ENCODE measurements at places on chromosomes 3 and 15.

GRCh38 chr3:64903006-64903405 lies 215.2 kb upstream of the ADAMTS9 start:
- DNase-seq = no peak

- DNase-seq = no peak
Observed at GRCh38 chr15:63474810-63475316, 29.5 kb upstream of the USP3 start.

DNA sequence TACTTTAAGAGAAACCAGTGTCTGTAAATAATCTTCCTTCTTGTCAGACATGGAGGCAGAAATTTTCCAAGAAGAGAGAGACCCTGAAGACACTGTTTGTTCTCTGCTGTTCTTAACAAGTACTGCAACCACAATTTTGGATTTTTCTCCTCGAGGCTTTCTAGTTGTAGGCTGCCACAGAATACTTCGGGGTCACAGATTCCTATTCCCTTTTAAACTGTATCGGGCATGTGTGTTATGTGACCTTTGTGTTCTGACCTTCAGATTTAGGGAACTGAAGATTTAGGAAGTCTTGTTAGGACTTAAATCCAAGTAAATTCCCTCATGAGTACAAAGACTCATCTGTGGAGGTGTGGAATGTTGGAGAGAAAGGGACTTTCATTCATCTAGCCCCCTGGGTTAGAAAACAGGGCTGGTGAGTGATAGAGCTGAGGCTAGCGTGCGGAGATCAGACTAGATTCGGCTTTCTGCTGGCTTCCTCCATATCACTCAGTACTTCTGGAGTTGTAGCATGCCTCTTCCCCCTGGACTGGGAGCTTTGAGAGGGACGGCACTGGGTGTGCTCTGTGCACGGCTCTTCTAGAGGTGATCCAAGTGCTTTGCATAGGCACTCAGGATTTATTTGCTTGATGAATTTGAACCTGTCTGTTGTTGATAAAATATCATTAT lies 237.0 kb downstream of the LPP start:
- no peak for DNase-seq

DNA sequence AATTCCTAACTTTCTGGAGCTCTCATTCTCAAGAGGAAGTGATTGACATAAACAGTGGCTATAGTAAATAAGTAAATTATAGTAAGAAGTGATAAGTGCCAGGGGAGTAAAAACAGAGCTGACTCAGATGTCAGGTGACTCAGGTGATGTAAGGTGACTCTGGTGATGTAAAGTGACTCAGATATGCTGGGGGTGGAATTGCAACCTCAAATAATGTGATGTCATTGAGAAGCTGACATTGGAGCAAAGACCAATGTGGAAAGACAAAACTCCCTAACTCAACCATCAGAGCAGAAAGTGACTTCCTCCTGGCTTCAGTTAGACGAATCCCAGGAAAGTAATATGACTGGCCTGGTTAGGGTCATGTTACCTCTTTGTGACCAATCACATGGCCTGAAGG lies 144.2 kb upstream of the SNTN start:
- DNase-seq = no peak

DNA sequence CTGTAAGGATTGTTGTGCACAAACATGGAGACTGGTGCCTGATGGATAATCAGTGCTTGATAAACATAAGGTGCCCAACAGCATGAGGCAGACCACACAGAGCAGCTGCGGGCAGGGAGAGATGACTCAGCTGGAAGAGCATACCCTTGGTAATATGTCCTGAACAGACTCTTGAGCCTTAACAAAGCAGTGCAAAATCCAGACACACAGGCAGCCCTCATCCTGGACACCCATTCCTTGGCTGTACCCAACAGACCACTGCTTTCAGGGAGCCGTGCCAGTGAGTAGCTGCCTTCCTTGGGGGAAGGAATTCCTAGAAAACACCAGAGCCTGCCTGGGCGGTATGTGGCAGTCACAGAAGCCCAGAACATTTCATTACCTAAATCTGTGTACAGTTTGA lies 156.2 kb downstream of the CLSTN2 start:
- no peak for DNase-seq

GRCh38 chr3:131907796-131908195 lies 127.0 kb downstream of the CPNE4 start:
- no peak for DNase-seq

- DNase-seq = no peak
Observed at GRCh38 chr3:12974819-12975218, 98.4 kb downstream of the IQSEC1 start.

DNA sequence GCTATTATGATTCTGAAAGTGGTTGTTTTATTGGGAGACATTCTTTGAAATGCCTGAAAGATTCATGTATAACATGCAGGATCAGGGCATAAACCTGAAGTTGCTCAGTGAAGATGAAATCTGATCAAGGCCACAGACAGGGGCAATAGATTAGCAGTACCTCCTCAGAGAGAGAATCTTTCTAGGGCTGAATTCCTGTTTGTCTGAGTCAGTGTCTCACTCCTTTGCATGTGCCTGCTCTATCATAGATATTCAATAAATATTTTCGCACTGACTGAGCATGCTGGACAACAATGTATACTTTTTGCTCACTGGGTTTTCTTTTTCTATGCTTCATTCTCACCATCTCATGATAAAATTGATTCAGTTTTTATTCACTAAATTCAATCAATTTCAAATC lies 49.8 kb upstream of the PFN2 start:
- DNase-seq = no peak

GRCh38 chr3:107643038-107643883 lies 120.5 kb downstream of the BBX start:
- DNase-seq = no peak

DNA sequence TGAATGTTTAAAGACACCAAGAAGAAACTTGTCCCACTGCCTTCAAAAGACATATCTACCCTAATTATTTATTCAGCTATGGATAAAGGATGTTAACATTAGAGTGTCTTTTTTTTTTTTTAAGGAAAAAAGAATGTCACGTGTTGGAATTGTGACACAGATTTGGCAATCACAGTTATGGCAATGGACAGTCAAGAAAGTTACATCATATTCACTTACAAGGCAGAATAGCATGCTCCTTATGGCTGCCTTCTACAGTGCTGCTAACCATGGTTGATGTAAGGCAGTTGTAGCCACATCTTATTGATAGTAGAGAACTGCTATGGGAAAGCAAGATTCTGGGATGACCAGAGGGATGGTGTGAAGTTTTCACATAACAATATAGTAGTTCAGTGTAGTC lies 128.8 kb upstream of the ZBTB20 start:
- no peak for DNase-seq

GRCh38 chr15:86700864-86701610 lies 621.4 kb downstream of the AGBL1 start:
- DNase-seq = no peak

DNA sequence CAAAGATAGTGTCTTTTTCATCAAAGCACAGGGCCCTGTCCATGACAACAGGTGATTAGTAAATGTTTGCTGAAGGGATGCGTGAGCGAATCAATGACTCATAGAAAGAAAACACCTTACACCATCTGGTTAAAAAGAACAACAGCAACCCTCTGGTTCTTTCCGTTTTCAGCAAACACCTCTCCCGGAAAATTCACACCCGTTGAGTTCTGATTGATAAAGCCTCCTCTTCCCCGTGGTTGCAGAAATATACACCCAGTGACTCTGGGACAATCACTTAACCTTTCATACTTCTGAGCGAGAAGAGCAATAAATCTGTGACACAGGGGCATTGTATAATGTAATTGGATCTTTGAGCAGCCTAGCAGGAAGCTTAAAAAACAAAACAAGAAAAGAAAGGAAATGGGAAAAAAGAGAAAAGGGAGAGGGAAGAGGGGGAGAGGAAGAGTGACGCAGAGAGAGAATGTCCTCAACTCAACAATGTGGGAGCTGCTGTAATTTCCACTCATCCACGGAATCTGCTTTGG lies 37.6 kb downstream of the ADAMTS9 start:
- DNase-seq = no peak

DNA sequence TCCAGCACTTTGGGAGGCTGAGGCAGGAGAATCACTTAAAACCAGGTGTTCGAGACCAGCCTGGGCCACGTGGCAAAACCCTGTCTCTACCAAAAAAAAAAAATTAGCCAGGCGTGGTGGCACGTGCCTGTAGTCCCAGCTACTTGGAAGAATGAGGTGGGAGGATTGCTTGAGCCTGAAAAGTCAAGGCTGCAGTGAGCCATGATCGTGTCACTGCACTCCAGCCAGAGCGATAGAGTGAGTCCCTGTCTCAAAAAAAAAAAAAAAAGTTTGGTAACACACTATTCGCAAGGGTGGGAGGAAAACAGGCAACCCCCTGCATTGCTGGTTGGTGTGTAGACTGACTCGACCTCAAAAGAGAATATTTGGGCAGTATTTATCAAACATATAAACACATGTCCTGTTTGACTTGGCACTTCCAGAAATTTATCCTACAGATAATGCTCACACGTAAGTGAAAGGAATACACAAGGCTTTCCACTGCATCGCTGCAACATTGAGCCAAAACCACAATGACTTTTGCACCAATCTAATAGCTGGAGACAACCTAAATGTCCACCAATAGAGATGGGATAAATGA lies 3.1 kb upstream of the ANPEP start:
- no peak for DNase-seq

DNA sequence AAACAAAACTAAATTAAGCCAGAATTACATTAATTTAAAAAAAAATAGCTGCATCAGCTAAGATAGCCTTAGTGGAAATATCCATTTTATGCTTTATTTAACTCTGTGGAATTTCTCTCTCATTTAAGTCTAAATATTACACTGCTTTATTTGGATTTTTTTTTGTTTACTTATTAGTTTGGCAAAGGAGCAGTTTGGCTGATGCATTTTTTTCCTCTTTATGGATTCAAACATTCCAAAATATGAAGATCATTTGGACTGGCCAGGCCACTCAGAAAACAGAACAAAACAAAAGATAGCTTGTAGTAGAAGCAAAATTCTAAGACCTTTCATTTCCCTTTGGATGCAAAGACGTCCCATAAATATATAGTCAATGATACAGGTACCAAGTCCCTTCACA lies 707.3 kb upstream of the UBE2E2 start:
- DNase-seq = no peak

GRCh38 chr15:31275331-31276262 lies 51.0 kb upstream of the KLF13 start:
- DNase-seq = no peak

DNA sequence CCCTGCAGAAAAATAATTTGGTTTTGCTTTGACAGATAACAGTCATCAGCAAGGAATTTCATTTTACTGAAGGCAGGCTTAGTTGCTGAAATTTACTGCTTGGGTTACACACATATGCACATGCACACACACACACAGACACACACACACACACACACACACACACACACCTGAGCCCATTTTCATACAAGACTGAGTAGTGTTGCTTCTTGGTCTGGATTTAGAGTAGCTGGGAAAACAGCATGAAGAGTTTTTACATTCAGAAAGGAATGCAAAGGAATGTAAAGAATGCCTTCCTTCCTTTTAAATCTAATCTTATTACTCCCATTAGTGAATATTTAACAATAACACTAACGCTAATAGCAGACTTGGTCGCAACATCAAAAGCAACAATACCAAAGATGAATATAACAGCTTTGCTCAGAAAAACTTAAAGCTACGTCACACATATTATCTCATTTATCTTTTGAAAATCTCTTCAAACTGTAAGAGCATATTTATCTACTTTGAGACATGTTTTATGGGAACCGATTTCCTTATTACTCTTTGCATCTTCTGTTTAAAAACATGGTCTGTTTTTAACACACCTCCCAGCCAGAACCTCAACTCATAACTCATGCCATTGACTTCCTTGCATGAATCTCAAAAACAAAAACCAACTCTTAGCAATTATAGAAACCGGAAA lies 32.5 kb downstream of the RFTN1 start:
- no peak for DNase-seq

DNA sequence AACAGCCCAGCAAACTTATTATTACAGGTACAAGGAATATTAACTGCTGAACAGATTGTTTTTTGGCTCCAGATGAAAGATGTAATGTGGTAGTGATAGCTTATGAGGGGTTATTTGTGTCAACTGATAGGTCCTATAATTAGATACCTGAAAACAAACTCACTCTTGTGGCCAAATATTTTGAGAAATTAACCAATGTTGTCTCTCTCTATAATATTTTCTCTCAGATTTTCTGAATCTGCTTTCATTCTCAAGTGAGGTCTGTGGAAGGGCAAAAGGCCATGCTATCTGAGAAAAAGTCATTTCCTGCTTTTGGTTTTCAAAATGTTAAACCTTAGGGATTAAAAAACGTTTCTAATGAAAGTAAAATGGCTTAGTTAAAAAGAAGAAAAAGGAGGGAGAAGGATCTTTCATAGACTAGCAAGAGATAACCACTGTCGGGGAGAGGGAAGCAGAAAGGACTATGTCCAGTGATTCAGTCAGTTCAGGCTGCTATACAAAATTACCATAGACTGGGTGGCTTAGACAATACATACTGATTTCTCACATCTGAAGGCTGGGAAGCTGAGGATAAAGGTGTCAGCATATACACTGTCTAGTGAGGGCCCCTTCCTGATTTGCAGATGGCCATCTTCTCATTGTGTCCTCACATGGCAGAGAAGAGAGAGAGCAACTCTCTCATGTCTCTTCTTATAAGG lies 277.5 kb upstream of the P2RY1 start:
- no peak for DNase-seq

DNA sequence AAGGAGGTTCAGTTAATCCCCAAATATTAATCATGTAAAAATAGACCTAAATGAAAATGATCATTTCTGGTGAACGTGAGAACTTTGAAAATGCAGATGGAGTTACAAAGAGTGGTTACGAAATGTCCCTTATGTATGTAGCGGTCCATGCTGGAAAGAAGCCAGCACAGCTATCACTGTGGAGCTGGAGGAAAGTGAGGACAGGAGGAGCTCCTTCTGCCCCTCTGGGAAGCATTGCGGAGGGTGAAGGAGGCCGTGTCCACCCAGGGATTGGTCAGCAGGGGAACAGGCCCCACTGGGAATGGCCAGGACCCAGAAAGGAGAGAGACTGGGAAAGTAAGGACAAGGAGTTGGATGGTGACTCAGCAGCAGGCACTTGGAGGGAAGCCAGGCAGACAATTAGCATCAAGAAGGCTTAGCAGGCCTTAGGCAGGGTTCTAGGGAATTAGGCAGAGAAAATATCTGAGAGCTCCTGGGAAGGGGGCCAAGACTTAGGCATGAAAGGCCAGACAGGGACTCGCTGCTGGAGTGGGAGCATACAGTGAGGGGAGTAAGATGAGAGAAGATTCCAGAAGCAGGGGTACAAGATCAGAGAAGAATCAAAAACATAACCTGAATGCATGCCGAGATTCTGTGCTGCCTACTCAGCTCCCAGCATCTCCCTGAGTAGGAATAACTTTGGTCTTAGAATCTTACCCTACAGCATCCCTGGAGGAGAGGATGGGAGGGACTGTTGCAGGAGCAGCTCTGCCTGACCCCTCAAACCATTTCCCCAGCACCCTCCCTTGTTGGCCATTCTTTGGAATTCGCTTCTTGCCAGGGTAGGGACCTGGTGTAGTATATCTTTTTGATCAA lies 171.0 kb upstream of the UMPS start:
- DNase-seq = no peak
